ENCODE measurements at places on chromosomes 2 and 18.

- no peak for DNase-seq
Observed at GRCh38 chr18:77092104-77093066, 40.2 kb downstream of the MBP start.

- no peak for DNase-seq
Observed at GRCh38 chr2:54652540-54652939, 70.9 kb upstream of the EML6 start.

- DNase-seq: no peak
Observed at GRCh38 chr2:99278793-99279291, 22.2 kb downstream of the LYG1 start.

- no peak for DNase-seq
Observed at GRCh38 chr18:41905786-41906527, 49.1 kb upstream of the PIK3C3 start.

GRCh38 chr2:120904830-120905234 is 169.2 kb downstream of the GLI2 start:
- DNase-seq: no peak

DNA sequence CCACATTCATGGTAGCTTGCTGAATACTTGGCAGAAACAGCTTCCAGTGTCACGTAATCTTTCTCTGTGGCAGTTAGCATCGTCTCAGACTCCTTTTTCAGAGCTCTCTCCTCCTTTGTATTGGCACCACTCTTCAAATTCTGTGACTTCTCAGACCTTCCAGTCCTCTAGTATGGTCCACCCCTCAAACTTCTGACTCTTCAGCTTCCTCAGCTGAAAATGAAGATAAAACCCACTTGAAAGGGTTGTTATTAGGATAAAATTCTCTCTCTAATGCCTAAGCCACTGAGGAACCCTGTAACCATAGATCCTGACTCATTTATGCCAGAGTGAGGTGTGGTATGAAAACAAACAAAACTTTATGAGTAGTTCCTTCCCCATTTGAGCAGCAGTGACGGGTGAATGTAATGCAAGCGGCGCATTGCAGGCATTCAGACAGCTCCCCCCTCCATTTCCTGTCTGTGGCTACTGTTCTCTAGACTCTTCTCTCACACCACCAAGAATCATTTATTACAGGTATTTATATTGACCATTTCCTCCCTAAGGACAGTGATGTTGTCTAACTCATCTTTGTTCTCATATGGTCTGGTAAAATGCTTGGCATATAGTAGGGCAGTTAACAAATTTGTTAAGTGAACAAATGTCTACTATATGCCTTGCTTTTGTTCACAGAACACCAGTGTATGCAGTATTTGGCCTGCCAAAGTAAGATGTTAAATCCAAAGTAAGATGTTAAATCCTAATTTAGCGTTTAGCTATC is 35.3 kb downstream of the GALNT1 start:
- peak; percentile 92 for DNase-seq

- no peak for DNase-seq
Observed at GRCh38 chr2:62525549-62526269, 19.7 kb upstream of the TMEM17 start.

DNA sequence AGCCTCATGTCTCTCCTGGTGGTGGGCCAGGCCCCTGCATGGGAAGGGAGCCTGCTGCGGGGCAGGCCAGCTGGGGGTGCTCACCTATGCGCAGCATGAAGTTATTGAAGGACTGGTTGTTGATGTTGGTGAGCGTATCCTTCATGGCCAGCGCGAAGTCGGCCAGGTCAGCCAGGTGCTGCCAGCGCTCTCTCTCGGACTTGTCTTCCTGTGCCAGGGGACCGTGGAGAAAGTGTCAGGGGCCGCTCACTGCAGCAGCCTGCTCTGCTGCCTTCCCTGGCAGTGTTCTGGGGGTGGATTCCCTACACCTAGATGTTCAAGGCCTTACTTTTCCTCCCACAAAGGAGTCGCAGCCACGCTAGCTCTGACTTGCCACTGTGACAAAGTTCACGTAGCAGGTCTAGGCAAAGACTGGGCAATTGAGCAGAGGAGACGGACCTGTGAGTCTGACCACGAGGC is 28.2 kb downstream of the CENPO start:
- DNase-seq: no peak

- DNase-seq: no peak
Observed at GRCh38 chr2:215178121-215178520, 39.7 kb upstream of the ABCA12 start.

DNA sequence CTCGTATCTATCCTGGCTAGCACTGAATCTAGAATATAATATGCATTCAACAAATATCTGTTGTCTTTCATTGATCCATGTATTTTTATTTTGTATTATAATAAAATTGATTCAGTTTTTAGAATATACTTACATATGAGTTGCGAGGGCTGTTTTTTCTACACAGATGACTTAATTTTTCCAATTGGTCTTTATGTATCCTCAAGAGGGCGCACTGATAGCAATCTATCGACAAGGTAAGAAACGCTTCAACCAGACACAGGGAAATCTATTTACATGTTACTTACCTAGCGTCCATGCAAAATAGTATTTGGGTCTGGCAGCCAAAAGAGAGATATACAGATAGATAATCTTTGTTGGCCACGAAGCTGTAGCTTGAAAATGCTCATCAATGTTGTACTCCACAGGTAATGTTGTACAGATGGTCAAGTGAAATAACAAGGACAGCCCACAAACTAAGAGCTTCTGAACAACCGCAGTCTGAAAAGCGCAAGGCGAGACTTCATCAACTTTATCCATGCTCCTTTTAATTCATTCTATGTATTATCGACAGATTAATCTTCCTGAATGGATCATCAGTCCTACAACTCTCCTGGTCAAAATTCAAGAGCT is 35.5 kb upstream of the KIDINS220 start:
- DNase-seq: peak; percentile 24

DNA sequence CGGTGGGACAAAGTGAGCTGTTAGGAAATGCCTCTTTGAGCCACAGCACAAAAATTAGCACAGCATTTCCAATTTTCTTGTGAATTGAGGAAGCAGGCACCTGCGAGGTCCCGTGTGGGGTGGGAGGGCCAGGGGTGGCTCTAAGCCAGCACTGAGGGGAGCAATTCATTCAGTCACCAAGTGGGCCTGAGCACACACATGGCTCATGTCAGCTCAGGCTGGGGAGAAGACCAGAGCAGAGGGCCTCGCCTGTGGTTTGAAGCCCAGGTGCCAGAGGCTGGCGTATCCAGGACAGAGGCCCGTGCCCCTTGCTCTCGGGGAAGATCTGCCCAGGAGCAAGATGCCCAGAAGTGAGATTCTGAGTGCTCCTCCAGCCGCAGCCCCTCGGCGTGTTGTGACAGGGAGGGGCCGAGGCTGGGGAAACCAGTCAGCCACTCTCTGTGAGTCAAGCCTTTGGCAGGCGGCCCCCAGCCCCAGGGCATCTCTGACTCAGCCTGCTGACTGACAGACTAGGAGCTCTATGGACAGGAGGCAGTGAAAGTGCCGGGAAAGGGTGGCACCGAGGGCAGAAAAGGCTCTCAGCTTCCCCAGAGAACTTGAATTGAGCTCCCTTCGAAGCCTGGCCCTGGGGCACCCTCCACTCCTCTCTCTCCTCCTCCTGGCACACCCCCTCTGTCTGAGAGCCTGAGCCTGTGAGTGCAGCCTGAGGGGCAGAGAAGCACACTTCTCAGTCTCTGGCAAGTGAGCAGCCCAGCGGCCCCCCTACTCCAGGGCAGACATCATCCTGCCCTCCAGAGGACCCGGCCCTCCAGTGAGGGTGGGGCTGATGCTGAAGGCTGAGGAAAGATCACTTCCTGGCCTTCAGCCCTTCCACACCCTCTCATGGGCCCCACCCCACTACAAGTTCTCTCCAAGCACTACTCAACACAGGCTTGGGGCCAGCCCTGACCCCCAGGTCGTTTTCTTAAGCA is 32.3 kb downstream of the CYP26B1 start:
- DNase-seq: no peak

GRCh38 chr2:175874291-175874690 is 127.8 kb downstream of the LNPK start:
- no peak for DNase-seq

DNA sequence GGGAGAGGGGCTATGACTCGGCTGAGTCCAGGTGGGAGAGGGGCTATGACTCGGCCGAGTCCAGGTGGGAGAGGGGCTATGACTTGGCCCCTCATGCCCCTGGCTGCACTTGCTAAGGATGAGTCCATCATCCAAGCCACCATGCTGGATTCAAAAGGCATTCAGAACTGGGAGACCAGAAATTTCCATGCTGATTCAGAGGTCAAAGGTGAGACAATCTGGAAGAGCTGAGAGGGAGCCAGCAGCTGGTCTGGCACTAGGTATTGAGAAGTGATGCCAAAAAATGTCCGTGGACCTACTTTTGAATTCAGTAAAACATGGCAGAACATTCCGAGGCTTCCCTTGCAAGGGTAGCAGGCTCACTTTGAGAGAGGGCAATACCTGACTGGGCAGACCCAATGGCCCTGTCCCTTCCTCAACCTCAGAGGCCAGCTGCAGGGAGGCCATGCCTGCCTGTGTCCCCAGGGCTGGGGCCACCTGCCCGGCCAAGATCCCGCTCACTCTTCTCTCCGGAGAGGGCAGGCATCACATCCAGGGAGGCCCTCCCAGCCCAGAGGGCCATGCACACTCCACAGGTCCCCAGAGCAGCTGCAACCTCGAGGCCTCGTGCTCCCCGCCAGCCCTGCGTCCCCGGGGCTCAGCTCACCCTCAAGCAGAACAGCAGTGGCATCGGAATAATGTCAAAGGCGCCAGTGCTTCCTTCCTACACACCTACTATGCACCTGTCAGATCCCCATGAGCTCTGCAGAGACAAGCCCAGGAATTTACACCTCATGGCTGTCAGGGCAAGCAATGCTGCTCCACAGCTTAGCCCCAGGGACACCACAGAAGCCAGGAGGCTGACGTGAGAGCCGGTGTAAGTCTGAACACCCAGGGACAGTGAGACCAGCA is 80.2 kb upstream of the GPC1 start:
- DNase-seq: no peak

GRCh38 chr18:41753826-41754225 is 201.2 kb upstream of the PIK3C3 start:
- DNase-seq: no peak

GRCh38 chr2:85551698-85552678 is 9.3 kb downstream of the GGCX start:
- DNase-seq: peak; percentile 89

DNA sequence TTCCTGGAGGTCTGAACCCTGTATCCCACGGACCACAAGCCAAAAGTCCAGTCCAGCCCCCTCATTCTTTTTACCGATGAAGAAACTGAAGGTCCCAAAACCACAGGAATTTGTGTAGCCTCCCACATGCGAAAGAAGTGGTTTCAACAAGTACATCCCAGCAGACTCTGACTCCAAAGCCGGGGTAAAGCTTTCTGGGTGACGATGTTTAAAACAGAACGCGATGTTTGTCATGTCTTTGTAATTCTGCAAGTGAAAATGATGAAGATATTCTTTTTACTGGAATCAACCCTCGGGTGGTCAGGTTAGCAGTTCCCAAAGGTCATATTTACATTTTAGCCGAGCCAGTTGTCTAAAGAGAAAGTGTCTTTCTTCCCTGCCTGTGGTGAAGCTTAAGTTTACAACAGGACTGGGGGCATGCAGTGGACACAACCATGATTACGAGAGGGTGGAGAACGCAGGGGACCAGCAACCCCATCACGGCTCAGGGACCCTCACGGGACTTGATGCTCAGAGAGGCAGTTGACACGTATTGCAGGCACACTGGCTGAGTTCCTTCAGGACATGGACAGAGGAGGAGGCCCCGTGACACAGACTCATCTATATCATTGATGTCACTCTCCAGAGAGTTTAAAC is 17.8 kb upstream of the TMEM131 start:
- DNase-seq: no peak

GRCh38 chr2:75541430-75541829 is 19.3 kb downstream of the EVA1A start:
- no peak for DNase-seq

DNA sequence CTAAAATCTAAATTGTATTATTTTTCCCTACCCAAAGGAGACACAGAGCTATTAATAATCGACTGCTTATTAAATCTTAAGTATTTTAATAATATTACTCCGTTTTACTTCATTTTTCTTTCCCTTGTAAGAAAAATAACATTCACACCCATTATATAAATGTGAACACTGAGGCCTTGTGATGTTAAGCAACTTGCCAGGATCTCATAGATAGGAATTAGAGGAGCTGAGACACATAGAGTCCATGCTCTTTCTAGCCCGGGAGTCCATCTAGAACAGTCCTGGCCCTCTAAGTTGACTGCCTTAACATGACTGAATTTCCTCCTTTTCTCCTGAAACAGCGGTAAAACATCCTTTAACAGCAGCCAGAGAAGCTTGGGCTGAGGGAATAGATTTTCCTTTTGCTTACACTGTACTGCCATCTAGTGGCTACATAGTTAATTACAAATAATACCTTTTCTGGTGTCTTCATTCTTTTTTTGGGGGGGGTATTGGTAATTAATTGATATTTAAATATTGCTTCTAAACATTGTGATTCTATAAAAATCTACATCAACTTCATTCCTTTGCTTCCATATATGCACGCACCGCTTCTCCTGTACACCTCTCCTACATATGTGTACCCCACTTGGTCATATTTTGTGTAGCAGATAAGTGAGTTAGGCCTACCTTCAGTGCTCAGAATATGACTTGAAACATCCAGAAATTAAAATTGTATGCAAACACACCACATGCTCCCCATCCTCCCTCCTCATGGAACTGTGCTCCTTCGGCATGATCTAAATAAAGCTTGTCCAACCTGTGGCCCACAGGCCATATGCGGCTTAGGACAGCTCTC is 125.8 kb upstream of the HNMT start:
- DNase-seq: peak; percentile 13

- DNase-seq: no peak
Observed at GRCh38 chr18:28039691-28040090, 137.2 kb downstream of the CDH2 start.

- no peak for DNase-seq
Observed at GRCh38 chr2:173300458-173300857, 54.2 kb upstream of the CDCA7 start.

DNA sequence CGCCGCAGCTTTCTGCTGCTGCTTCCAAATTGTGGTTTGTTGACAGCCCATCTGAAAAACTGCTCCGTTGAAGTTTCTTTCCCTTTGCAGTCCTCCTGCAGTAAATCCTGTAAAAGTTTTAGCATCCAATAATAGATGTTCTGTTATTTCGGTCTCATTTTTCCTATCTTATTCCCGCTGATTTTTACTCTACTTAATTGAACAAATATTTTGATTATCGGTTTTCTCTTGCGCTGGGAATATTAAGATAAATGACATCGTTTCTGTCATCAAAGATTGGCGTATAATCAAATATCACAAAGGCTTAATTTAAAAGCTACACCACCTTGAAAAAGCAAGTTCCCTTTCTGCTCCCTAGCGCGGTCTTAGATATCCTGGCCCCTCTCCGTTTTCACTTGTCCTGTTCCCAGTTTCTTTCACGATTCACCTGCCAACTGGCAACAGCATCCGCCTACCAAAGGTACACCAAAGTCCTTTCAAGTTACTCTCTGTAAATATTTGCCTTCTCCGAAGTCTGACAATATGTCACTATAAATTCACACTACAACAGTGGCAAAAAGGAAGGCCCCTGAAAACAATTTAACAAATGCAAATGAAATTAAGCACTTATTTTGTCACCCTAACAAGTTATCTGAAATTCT is 1.0 kb upstream of the STRN start:
- no peak for DNase-seq
